Thoracic aorta (tissue), 2 donors: ENCODE measurements at places on chromosomes 3 and 15. TPM values are rescaled to one million over a fixed set of nuclear protein-coding genes. Genes with fewer than 3 reads are reported as not detected.

- DNase-seq, result no peak
Measured at GRCh38 chr3:17290894-17291293, 406.1 kb downstream of the PLCL2 start.

RETNLB gene
- not detected for total RNA-seq

GRCh38 chr3:156233876-156234275 is 113.5 kb downstream of the KCNAB1 start:
- no peak for DNase-seq

- DNase-seq, result no peak
Measured at GRCh38 chr15:40511472-40512133, 40.8 kb downstream of the CHST14 start.

- DNase-seq, result no peak
Measured at GRCh38 chr3:195411836-195412235, 31.0 kb downstream of the ACAP2 start.

GRCh38 chr15:39776068-39776467 is 6.6 kb downstream of the FSIP1 start:
- DNase-seq, result no peak

GRCh38 chr3:30408105-30408557 is 198.3 kb upstream of the TGFBR2 start:
- no peak for DNase-seq

DNA sequence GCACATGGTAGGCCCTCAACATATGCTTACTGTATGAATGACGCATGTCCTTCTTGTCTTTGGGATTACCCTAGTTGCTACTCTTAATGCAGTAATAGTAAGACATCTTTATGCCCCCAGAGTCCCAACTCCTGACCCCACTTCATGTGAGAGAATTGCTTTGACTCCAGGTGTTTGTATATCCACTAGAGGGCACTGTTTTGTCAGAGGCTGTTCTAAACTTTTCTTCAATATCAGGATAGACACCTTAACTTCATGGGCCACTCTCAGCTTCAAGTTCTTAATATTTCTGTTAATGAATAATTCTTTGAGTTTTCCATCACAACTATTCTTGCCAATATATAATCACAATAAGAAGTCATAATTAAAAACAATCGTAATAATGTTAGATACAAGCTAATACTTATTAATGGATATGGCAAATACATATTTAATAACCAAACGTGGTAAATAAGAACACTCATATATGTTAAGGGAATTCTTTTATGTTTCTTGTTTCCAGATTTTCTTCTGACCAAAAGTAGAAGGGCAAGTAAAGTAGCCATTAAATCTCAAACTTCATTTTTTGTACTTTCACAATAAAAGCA is 337.2 kb upstream of the DNAJC19 start:
- no peak for DNase-seq
